ENCODE measurements at places on chromosomes 16 and 17.

DNA sequence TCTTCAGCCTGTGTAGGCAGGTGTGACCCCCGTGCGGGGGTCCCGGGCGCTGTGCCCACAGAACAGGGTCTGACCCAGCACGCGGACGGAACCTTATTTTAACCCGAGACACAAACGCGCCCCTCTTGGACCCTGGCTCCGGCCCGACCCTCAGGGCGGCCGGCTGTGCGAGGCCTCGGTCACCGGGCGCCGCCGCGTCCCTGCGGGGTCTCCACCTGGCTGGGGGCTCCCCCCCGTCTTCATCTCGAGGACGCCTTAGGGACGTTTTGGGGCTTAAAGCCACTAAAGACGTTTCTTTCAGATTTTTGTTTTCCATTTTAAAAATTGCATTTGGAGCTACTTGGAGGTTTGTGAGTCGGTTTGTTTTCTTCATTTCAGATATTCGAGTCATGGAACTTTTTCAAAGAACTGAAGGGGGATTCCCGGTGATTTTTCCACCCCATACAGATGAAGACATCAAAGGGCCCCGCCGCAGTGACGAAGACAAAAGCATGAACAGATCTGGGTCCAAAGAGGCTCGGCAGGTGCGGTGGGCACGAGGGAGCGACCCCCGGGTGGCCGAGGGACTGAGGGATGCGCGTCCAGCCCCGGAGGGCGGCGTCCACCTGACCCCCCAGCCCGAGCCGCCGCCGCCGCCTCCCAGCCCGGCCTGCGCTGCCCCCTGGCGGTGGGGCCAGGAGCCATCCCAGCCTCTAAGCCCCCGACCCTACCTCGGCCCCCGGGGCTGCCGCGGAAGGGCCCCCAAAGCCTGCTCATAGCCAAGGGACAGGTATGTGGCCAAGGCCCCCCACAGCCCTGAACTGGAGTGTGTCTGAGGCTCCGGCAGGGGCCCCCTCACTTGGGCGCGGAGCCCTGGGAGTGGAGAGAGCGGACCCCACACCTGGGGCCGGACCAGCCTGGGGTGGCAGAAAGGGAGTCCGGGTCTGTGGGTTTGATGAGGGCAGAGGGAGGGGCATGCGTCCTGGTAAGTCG is 3.8 kb upstream of the CD7 start:
- DNase-seq: no peak

GRCh38 chr17:41140360-41141131 is at the start of gene KRTAP4-6:
TSS of gene KRTAP4-6 (minus strand) at chr17:41140544. CDS start at chr17:41140487, 57 bp downstream.
- no peak for DNase-seq

GRCh38 chr16:87324411-87325275 is 7.5 kb upstream of the C16orf95 start:
- DNase-seq: peak; percentile 63

GRCh38 chr17:59254742-59255141 is 34.4 kb downstream of the GDPD1 start:
- DNase-seq: no peak

DNA sequence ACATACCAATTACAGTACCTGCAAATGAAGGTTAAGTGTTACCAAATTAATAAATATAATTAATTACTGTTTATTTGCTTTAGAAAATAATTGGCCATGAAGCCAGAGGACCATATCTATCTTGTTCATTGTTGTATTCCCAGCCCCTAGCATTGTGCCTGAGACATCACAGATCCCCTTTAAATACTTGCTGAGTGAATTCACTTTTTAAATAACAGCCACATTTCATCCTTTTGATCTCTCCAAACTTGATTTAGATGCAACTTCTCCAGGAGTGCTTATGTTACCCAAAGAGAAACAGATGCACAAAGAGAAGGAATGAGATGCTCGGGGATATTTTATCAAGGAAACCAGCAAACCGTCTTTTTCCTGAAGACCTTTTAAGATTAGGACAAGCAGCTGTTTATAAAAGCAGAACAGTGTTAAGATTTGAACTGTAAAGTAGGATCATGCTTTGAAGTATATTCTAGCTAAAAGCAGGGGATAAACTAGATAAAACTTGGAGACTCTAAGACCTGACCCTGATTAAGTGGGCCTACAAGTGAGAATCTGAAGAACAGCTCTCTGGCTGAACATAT is 66.3 kb downstream of the CHD9 start:
- no peak for DNase-seq

- peak; percentile 61 for DNase-seq
These were observed 9.1 kb downstream of the TSPOAP1 start for GRCh38 chr17:58319173-58320162.
